ENCODE measurements at places on chromosomes 7 and 10.

- no peak for DNase-seq
Measured at GRCh38 chr7:92785923-92786322, 50.5 kb downstream of the CDK6 start.

DNA sequence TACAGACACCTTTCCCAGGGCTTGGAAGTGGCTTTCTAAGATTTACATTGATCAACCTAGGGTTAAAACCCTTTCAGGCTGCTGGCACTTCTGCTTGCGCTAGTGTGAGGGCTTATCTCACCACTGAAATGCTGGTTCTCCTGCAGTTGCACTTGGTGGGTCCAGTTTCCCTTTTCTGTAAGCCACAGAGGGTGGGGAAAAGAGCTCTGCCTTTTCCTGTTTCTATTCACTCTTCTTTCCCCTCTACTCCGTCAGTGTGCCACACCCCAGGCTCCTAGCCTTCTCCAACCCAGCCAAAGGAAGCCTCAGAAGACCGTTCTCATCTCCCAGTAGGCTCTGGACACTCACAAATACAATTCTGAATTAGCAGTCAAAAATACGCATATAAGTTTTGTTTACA, 19.0 kb upstream of the CAPZA2 start:
- peak; percentile 40 for DNase-seq

DNA sequence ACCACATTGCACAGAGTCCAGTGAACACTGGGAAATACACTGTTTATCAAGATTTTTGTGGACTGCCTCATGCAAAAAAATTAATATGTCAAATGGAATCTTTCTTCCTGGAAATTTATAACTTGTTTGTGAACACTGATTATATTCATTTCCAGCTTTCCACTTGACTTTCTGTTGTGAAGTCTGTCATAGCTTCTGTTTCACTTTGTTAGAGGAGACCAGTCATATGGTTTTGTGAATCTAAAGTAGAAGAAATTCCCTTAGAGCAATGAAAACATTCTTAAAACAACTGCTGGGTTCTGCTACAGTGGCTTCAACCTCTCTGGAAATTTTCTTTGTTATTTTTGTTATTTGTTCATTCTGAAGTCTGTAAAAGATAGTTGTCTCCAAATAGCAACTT, 349.5 kb upstream of the NFE2L3 start:
- no peak for DNase-seq

- DNase-seq: no peak
Measured at GRCh38 chr10:86684331-86685097, 16.2 kb downstream of the LDB3 start.

- no peak for DNase-seq
Measured at GRCh38 chr7:148379677-148380076, 210.9 kb upstream of the C7orf33 start.

- DNase-seq: no peak
Measured at GRCh38 chr10:5354068-5354467, 10.7 kb upstream of the UCN3 start.

GRCh38 chr7:70698219-70698832, 433.6 kb upstream of the GALNT17 start:
- peak; percentile 65 for DNase-seq

- no peak for DNase-seq
Measured at GRCh38 chr7:75055830-75056772, 17.5 kb downstream of the RCC1L start.

GRCh38 chr7:151863386-151864079, 13.4 kb downstream of the PRKAG2 start:
- no peak for DNase-seq

DNA sequence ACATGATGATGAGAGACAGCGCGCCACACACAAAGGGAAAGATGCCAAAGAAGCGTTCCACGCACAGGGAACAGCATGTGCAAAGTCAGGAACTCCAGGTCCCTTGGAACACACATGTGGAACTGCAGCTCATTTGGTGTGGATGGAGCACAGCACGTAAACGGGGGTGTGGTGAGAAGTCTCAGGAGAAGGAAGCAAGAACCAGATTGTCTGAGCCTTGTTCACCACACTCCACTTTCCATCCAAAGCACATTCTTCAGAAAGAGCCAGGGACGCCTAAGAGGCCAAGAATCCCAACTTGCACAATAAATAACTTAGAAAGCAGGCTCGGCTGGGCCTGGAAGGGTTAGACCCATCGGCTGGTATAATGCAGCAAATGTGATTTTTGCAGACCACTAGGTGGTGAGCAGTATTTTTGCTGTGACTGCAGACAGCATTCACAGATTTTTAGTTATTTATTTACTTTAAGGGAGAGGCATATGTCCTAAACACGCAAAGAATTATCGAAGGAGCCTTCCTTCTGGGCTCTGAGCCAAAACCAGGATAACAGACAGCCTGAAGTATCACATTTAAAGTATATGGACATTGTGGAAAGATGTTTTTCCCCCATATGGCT, 27.9 kb upstream of the ASCC1 start:
- DNase-seq: no peak
